Neural progenitor cell (in vitro differentiated cells): ENCODE measurements at places on chromosomes 7 and 10. TPM values are rescaled to one million over a fixed set of nuclear protein-coding genes. Genes with fewer than 3 reads are reported as not detected.

DNA sequence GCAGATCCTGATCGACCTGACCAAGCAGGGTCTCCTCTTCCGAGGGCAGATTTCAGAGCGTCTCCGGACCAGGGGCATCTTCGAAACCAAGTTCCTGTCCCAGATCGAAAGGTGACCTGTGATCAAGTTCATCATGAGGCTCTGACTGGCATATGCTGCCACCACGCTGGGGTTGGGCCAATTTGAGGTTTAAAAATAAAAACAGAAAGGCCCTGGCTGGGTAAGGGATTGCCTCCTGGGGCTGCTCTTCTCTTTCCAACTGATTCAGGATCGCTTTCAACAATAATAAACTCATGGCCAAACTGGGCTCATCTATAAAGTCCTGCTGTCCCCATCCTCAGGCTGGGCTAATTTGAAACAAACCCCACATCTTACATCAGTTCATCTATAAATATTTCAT lies 17.1 kb upstream of the HK1 start:
- H3K27me3 ChIP-seq = no peaks in the 10 kb centered on the region
- DNase-seq = no peak
- no peak overlapping the region for H3K27ac ChIP-seq
- H3K36me3 ChIP-seq = no peaks in the 10 kb centered on the region
- H3K4me3 ChIP-seq = no peak overlapping the region
- no peaks in the 10 kb centered on the region for H3K4me1 ChIP-seq

Gene CALML5
- not detected in 2 replicates for total RNA-seq

- DNase-seq = peak; percentile 14
- H3K27me3 ChIP-seq = no peaks in the 10 kb centered on the region
- no peak overlapping the region for H3K4me3 ChIP-seq
- H3K4me1 ChIP-seq = peaks cover 48% of the 10 kb centered on the region
- no peak overlapping the region for H3K27ac ChIP-seq
Measured at GRCh38 chr7:69739931-69740431, 141.7 kb downstream of the AUTS2 start.

DNA sequence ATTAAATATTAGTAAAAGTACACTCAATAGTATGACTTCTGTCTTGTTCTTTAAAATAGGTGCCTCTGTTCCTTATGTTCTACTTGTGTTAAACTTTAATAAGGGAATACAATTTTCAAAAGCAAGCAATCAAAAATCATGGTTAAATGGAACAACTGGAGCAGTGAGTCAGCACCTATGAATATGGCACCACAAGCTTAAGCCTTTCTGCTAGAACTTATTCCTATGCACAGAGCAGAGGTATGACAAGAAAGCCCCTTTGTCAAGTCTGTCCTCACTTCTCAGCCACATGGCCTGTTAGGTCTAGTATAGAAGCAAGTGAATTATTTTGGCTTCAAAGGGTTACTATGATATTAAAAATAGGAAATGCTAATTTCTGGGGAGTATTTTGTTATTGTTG lies 29.8 kb downstream of the FAM13C start:
- peaks cover 9% of the 10 kb centered on the region for H3K4me1 ChIP-seq
- no peak overlapping the region for H3K4me3 ChIP-seq
- no peaks in the 10 kb centered on the region for H3K27me3 ChIP-seq
- no peaks in the 10 kb centered on the region for H3K36me3 ChIP-seq
- no peak for DNase-seq
- H3K27ac ChIP-seq = no peak overlapping the region

- no peak for DNase-seq
- H3K27me3 ChIP-seq = no peaks in the 10 kb centered on the region
- H3K27ac ChIP-seq = no peak overlapping the region
- no peaks in the 10 kb centered on the region for H3K4me1 ChIP-seq
- H3K4me3 ChIP-seq = no peak overlapping the region
Measured at GRCh38 chr10:60021361-60021760, 115.0 kb upstream of the CCDC6 start.
